Stimulated activated CD4-positive, alpha-beta T cell treated with anti-CD3 and anti-CD28 coated beads, Interleukin-2, amount 100 ng/mL, for 24 hours (primary cell): ENCODE measurements at places on chromosomes 5 and 9.

DNA sequence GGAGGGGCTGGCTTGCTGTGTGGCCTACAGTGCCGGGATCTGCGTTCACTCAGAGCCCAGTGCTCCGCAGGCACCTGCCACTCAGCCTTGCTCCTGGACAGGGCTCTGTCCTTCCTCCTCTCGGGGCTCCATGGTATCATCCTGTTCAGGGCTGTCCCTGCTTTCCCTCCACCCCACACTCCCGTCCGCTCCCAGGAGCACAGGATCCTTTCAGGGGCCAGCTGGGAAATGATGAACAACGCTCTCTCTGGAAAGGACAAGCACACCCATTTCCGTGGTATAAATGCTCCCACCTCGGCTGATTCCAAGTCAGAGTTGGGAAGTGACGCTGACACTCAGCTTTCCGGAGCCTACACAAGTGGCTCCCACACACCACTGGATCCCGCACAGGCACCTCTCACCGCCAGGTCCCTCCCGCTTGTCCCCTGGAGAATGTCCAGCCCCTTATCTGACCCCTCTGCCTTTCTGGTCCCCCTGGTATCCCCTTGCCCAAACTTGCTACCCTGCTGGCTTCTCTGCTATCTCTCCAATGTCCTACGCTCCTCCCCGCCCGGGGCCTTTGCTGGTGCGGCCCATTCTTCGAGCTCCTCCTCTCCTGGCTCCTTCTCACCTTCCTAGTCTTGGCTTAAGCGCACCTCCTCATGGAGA is 21.3 kb downstream of the HMCN2 start:
- no peak for DNase-seq

- no peak for DNase-seq
Observed at GRCh38 chr9:136083558-136084062, 11.5 kb downstream of the NACC2 start.

- DNase-seq, result no peak
Observed at GRCh38 chr5:113082547-113082905, 105.9 kb downstream of the DCP2 start.

DNA sequence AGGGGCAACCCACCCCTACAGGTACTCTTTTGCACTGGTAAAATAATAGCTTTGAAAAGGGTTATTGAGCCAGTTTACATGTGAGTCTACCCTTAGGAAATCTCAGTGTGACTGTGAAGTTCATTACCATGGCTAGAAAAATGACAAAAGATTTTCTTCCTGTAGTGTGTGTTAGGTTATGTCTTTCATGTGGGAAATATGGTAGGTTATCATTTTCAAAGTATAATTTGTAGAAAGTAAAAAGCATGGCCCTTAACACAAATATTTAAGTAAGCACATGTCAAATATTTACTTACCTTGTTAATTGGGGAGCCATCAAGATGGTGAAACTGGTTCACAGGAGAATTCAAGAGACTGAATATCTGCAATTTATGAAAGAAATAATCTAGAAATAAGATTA is 37.3 kb upstream of the PLPP1 start:
- DNase-seq, result no peak

DNA sequence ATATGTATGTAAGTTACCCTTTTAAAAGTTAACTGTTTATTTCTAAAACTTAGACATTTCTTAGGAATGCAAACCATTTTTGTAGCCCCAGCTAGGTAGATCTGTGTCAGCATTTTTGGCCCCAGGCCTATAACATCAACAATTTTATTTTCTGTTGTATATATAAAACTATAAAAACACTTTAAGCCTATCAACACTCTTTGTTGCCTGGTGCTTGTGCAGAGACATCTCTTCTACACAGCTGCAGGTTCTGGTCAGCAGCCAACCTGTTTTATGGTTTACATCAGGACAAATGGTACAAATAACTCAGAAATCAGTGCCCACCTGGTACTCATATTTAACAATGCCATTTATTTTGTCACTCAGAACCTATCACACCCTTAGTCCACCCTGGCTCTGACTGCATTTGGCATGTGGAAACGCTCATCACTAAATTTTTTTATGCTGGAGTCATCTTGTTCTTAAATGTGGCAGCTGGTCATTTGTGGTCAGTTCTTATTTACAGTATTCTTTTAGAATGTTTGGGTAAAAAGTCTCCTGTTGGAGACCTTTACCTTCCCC is 173.4 kb downstream of the DNAH5 start:
- no peak for DNase-seq

DNA sequence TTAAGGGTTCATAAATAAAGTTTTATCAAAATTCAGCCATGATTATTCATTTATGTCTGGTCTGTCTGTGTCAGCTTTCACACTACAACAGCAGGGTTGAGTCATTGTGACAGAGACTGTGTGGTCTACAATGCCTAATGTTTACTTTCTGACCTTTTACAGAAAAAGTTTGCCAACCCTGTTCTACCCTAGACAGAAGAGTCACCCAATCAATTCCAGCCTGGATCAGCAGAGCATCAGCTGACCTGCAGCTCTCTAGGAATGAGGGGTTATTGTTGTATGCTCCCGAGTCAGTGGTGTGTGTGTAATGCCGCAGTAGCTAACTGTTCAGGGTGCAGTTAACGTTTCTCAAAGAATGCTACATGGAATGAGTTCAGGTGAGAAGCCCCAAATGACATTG is 87.3 kb downstream of the HRH2 start:
- DNase-seq, result no peak

DNA sequence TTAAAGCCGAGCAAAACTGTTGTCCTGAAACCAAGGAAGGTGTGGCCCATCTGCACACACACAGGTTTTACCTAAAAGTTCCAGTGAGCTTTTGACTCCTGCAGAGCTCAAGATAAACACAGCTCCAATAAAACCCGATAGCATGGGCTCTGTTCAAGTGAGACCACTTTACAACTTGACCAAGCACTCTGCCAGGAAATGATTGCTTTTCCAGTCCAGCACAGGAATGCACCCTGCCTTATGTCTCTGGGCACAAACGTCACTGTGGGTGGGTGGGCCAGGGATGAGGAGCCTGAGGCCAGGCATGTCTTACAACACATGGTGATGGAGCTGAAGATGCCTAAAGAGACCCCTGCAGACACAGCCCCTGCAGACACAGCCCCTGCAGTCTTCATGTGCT is 115.3 kb downstream of the ROR2 start:
- no peak for DNase-seq

DNA sequence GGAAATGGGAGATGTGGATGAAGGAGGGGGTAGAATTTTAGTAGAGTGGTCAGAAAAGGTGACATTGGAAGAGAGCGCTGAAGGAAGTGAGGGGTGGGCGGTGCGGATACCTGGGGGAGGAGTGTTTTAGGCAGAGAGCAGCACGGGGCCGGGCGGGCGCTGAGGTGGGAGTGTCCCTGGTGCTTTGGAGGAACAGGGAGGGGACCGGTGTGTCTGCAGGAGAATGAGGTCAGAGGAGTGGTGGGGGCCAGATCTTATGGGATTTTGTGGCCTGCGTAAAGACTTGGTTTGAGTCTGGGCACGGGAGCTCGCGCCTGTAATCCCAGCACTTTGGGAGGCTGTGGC is 5.8 kb upstream of the PSD2 start:
- no peak for DNase-seq

DNA sequence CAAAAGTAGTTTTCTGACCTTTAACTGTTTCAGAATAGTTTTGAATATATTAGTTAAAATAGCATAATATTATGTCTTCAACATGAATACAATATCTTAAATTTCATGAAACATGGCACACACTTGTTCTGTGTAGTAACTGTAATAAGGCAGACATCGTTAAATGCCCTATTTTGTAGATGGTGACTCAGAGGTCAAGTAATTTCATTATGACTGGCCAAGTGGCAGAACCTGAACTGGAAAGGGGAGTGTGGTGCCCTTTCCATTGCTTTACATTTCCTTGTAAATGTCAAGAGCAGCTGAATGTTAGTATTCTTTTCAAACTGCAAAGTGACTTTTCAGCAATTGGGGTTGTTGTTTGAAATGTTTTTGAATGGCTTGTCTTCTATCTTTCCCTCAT is 201.2 kb upstream of the CDKN2B start:
- no peak for DNase-seq

DNA sequence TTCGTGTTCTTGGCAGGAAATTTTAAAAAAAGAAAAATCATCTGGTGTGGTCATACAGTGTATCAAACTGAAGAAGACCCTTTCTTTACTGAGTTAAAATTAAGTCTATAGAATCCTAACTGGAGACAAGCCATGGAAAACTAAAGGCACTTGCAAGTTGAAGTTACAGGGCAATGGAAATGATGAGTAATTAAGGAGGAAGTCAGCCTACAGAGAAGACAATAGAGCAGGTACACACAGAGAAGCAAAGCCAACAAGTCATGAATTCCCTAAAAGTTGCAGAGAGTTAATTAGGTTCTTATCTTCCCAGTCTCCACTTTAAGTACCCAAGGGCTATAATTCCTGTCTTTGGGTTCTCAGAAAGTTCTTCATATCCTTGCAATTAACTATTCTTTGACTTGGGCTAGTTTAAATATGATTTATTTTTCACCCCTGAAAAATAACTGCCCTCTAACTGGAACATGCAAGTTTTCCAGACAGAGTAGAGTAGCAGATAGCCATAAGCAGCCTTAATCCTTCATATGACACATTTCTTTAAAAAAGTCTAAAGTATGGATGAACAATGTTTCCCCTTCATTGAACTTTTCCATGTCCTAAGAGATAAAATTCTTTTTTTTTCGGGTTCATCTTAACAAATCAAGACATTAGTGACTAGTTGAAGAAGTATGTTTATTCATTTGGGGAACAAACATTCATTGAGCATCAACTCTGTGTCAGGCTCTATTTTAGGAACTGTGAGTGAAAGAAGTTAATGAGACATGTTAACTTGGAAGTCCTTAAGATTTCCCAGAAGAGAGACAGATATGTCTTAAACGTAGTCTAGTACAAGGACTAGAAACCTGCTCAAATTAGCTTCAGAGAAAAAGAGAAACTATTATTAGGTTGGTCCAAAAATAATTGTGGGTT is 5.2 kb upstream of the ITGA2 start:
- no peak for DNase-seq

- no peak for DNase-seq
Observed at GRCh38 chr9:76876098-76876497, 29.8 kb downstream of the PRUNE2 start.

GRCh38 chr5:126189862-126190261 is 233.3 kb upstream of the GRAMD2B start:
- DNase-seq, result no peak
